ENCODE measurements at places on chromosomes 13 and 19.
A peak's percentile ranks its signal among the peaks of the same experiment; 100 is the strongest.

GRCh38 chr13:24162604-24163003 lies 2.1 kb downstream of the SPATA13 start:
- no peak for DNase-seq

DNA sequence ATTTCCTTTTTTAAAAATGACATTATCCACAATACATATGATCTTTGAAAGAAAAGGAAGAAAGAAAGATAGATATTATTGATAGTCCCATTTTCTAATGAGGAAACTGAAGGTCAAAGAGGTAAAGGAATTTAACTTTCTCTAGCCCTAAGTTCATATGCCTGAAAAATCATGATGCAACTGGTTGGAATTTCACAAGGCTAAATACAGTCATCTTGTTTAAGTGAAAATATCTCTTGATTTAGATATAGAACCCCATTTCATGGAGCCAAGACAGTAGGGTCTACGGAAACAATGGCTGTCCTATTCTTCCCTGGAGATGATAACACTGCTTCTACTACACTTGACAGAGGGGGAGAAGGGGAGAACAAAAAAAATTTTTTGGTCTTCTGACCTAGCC lies 366.2 kb downstream of the DNAJC15 start:
- DNase-seq, result peak; percentile 46

DNA sequence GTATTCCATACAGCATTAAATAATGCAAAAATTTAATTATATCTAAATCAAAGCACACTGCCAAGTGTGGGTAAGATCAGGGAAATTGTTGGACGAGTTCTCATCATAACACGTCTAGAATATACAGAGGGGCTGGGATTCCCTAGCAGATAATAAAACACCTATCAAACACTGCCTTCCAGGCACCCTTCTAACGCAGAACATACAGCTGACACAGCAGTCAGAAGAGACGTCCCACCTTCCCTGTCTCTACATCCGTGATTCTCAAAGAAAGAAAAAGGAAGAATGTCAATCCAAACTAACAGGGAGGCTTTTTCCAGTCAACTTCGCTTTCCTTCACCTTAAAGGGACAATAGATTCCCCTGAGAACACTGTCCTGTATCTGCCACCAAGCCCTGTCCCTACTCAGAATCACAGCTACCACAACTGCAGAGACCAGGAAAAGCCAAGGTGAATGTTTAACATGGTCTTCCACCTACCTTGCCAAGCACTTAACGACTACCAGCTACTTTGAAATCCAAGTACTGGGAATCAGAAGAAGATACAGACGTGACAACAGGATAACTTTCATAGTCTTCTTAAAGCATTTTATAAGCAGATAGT lies 38.5 kb downstream of the TBC1D4 start:
- no peak for DNase-seq

DNA sequence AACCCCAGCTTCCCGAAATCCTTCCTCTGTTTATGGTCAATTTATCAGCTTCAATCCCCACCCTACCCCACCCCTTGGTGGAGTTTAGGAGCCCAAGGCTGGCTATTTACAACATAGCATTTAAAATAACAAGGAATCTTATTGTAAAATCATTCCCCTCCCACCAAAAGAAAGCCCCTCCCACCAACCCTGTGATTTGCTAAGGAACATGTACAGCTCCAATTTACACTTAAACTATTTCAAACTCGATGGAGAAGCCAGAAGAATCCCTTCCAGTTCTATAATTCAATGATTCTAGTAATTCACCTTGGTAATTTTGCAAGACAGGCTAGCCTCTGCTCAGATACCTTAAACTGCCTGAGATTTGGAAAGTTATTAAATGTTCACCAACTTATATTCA lies 3.0 kb downstream of the LATS2 start:
- DNase-seq, result peak; percentile 44

- DNase-seq, result no peak
Measured at GRCh38 chr13:97435794-97436193, 1.8 kb downstream of the RAP2A start.

GRCh38 chr13:42807866-42808265 lies 26.5 kb downstream of the FAM216B start:
- peak; percentile 51 for DNase-seq

DNA sequence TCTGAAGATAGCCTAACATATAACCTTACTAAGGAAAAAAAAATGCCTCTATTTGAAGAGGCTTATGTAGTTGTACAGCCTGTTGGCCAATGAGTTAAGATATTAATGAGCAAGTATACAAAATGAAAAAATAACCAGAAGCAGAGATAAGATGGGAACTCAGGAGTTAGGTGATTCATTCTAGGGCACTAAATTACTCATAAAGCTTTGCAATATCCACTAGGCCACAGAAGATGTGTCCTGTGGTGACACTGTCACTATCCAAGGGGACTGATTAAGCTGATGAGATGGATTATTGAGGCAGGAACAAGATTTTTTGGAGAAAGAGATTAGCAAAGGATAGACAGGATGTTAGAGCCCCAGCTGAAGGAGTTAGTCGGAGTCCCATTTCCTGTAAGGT lies 99.6 kb downstream of the LIG4 start:
- no peak for DNase-seq

- DNase-seq, result no peak
Measured at GRCh38 chr13:76912476-76912875, 26.3 kb upstream of the KCTD12 start.

GRCh38 chr13:79647533-79647932 lies 166.6 kb downstream of the NDFIP2 start:
- no peak for DNase-seq
